ENCODE measurements at places on chromosomes 5 and 9.

DNA sequence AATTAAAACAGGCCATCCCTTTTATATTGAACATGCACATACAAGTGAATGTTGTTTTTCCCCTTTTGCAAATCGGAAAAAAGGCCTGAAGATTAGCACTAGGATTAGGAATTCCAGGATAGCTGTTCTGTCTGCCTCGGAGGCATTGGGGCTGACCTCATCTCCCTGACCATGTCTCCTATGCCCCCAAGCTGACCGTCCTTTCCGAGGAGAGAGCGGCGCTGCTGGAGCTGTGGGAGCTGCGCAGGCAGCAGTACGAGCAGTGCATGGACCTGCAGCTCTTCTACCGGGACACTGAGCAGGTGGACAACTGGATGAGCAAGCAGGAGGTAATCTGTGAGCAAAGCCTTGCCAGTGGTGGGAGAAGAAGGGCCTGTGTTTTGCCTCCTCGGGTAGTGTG, 28.3 kb downstream of the SPTAN1 start:
- no peaks in the 10 kb centered on the region for H3K4me1 ChIP-seq
- H3K27me3 ChIP-seq: no peaks in the 10 kb centered on the region
- no peak overlapping the region for H3K27ac ChIP-seq
- peaks cover 100% of the 10 kb centered on the region for H3K36me3 ChIP-seq
- no peak overlapping the region for H3K4me3 ChIP-seq
- DNase-seq: no peak

- H3K36me3 ChIP-seq: no peaks in the 10 kb centered on the region
- H3K4me3 ChIP-seq: no peak overlapping the region
- H3K27me3 ChIP-seq: no peaks in the 10 kb centered on the region
- H3K27ac ChIP-seq: no peak overlapping the region
- DNase-seq: no peak
These were observed 512.9 kb downstream of the HINT1 start for GRCh38 chr5:130652176-130652575.

- H3K4me3 ChIP-seq: no peak overlapping the region
- no peaks in the 10 kb centered on the region for H3K27me3 ChIP-seq
- H3K4me1 ChIP-seq: peaks cover 84% of the 10 kb centered on the region
- peak; percentile 45 for DNase-seq
- H3K27ac ChIP-seq: peak overlapping the region; percentile 95
These were observed 39.1 kb downstream of the PCDH1 start for GRCh38 chr5:141839015-141839513.

DNA sequence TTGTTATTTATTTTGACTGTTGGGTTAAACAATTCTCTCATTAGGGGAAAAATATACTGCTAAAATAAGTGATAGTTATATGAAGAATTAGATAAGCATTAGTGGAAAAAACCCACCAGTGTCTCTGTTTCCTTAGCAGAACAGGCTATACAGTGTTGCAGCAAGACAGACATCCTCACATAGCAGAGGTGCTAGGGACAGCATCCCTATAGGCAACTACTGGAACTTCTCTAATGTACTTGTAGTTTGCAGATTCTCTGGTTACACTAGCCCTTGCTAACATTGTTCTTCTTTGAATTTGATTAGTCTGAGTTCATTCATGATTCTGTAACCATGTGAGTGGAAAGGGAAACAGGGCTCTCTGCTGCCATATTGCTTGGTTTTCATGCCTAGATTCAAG, 661.8 kb upstream of the RGMB start:
- H3K4me3 ChIP-seq: no peak overlapping the region
- no peaks in the 10 kb centered on the region for H3K36me3 ChIP-seq
- no peak overlapping the region for H3K27ac ChIP-seq

GRCh38 chr5:179266291-179267070, 78.8 kb downstream of the ADAMTS2 start:
- no peaks in the 10 kb centered on the region for H3K36me3 ChIP-seq
- peak overlapping the region; percentile 76 for H3K27ac ChIP-seq
- H3K4me1 ChIP-seq: peaks cover 26% of the 10 kb centered on the region
- DNase-seq: peak; percentile 17
- no peak overlapping the region for H3K4me3 ChIP-seq

DNA sequence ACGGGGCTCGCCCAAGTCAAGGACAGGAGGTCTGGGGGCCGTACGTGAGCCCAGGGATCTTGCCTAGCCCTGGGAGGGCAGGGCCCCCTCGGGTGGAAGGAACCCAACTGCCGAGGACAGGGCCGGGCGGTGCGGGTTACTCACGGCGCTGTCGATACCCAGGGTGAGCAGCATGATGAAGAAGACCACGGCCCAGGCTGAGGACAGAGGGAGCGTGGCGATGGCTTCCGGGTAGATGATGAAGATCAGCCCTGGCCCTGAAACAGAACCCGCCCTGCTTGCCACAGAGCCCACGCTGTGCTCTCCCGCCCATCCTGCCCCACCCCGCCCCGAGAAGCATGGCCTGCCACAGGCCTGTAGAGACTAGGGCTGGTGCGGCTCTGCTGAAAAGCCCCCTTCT, 34.1 kb downstream of the SLC6A3 start:
- no peaks in the 10 kb centered on the region for H3K36me3 ChIP-seq
- H3K4me1 ChIP-seq: no peaks in the 10 kb centered on the region
- H3K27ac ChIP-seq: no peak overlapping the region
- H3K27me3 ChIP-seq: no peaks in the 10 kb centered on the region

- peaks cover 7% of the 10 kb centered on the region for H3K36me3 ChIP-seq
- no peak for DNase-seq
- no peaks in the 10 kb centered on the region for H3K27me3 ChIP-seq
These were observed 55.9 kb upstream of the STXBP1 start for GRCh38 chr9:127555840-127556820.

GRCh38 chr9:91930475-91930874, 19.6 kb downstream of the ROR2 start:
- H3K27ac ChIP-seq: no peak overlapping the region
- H3K4me1 ChIP-seq: no peaks in the 10 kb centered on the region
- no peaks in the 10 kb centered on the region for H3K36me3 ChIP-seq

- H3K27ac ChIP-seq: no peak overlapping the region
- no peak overlapping the region for H3K4me3 ChIP-seq
- DNase-seq: no peak
- no peaks in the 10 kb centered on the region for H3K27me3 ChIP-seq
- peaks cover 18% of the 10 kb centered on the region for H3K4me1 ChIP-seq
These were observed 60.2 kb upstream of the FAM120AOS start for GRCh38 chr9:93513606-93514005.

- no peak overlapping the region for H3K4me3 ChIP-seq
- no peak overlapping the region for H3K27ac ChIP-seq
- H3K36me3 ChIP-seq: no peaks in the 10 kb centered on the region
- H3K4me1 ChIP-seq: peaks cover 24% of the 10 kb centered on the region
- no peaks in the 10 kb centered on the region for H3K27me3 ChIP-seq
These were observed 142.5 kb upstream of the DMRT1 start for GRCh38 chr9:698954-699353.

DNA sequence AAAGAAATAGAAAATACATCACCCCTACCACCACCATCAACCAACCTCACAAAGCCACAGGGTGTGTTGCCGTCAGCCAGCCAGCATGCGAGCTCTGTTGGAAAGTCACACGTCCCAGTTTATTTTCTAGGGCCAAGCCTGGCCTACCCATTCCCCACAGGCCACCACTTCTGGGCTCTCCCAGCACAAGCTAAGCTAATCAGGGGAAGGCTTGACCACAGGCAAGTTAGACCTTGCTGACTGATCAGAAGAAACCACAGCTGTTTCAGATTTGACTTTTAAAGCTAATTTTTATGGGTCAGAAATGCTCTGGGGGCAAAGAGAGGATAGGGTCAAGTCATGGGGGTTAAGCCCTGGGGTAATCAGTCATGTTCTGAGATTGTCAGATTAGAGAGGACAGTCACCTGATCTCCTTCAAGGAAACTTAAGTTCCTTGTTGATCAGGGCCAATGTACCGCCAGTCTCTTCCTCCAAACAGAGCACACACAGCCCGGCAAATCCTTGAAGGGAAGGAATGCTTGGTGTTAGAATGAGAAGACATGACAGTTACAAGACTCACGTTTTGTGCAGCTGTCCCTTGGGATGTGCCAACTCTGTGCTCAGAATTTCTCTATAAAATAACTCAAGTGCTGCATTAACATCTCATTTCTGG, 7.6 kb downstream of the SHB start:
- peaks cover 92% of the 10 kb centered on the region for H3K4me1 ChIP-seq
- no peaks in the 10 kb centered on the region for H3K36me3 ChIP-seq
- no peaks in the 10 kb centered on the region for H3K27me3 ChIP-seq
- H3K4me3 ChIP-seq: no peak overlapping the region

DNA sequence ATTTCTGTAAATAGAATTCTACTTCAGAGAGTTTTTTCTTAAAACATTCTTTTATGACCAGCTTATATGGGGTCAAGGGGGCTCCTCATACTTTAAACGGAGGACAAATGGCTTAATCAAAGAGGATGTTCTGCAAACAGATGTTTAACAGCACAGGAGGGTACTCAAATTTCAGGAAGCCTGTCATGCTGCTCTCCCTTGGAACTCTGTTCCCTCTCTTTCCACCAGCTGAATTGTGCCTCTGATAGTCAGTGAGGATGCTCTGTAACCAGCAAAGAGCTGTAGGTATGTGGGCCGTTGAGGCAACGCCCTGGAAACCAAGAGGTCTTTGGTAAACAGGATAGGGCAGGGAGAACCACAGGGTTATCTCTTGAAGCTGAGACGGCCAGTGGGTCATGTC, 161.1 kb downstream of the C5orf15 start:
- H3K4me1 ChIP-seq: no peaks in the 10 kb centered on the region
- DNase-seq: no peak
- H3K4me3 ChIP-seq: no peak overlapping the region
- no peak overlapping the region for H3K27ac ChIP-seq

- H3K27me3 ChIP-seq: no peaks in the 10 kb centered on the region
- H3K36me3 ChIP-seq: no peaks in the 10 kb centered on the region
- no peak overlapping the region for H3K4me3 ChIP-seq
These were observed 200.0 kb downstream of the ATP10B start for GRCh38 chr5:160651692-160652645.

DNA sequence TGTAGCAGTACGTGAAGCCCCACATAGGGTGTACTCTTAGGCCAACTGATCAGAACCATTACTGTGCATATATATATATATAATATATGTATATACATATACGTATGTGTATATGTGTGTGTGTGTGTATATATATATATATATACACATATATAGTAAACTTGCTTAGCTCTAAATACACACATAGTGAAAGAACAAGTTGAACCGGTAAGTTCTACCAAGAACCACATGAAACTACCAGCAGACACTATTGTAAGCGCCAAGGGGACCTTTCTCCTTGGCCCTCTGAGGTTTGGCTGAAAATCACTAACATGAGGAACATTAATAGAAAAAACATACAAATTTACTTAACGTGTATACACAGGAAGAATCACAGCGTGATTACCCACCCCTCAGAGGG, 1.8 kb upstream of the TARS1 start:
- H3K36me3 ChIP-seq: no peaks in the 10 kb centered on the region
- no peak for DNase-seq

GRCh38 chr9:37283730-37284325, 138.7 kb upstream of the GRHPR start:
- H3K27me3 ChIP-seq: no peaks in the 10 kb centered on the region
- no peaks in the 10 kb centered on the region for H3K36me3 ChIP-seq
- H3K4me3 ChIP-seq: no peak overlapping the region
- H3K4me1 ChIP-seq: no peaks in the 10 kb centered on the region

GRCh38 chr9:130912932-130913598, 16.5 kb upstream of the QRFP start:
- H3K4me1 ChIP-seq: no peaks in the 10 kb centered on the region
- H3K27ac ChIP-seq: no peak overlapping the region
- H3K27me3 ChIP-seq: no peaks in the 10 kb centered on the region

GRCh38 chr9:105293408-105293807, 49.0 kb downstream of the SLC44A1 start:
- no peaks in the 10 kb centered on the region for H3K36me3 ChIP-seq
- H3K4me1 ChIP-seq: peaks cover 38% of the 10 kb centered on the region
- no peak overlapping the region for H3K4me3 ChIP-seq
- no peaks in the 10 kb centered on the region for H3K27me3 ChIP-seq
- no peak for DNase-seq
- H3K27ac ChIP-seq: no peak overlapping the region

DNA sequence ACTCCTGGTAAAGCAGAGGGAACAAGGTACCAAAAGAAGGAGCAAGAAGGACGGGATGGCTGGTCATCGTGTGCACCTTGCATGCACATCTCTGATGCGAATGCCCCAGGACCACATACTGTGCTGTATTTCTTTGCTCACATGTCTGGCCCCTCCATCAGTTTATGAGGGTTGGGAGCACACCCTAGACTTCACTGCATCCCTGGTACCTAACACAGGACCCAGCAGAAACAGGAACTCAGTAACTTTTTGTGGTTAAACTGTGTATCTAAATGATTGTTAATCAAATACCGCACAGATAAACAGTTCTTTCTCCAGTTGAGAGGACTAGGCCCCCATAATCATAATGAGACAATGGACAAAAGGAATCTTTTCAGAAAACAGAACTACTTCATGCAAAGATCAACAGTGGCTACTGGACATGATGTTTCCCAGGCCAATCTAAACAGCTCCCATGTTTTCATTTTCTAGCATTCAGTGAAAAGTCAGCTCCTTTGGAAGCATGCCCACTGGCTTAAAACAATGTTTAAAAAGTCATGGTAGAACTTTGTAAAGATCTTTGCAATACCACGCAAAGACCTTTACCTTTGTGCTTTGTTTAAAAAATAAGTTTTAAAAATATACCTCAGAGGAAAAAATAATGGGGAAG, 55.5 kb upstream of the IFNK start:
- H3K27me3 ChIP-seq: no peaks in the 10 kb centered on the region
- no peak for DNase-seq
- H3K4me3 ChIP-seq: no peak overlapping the region

DNA sequence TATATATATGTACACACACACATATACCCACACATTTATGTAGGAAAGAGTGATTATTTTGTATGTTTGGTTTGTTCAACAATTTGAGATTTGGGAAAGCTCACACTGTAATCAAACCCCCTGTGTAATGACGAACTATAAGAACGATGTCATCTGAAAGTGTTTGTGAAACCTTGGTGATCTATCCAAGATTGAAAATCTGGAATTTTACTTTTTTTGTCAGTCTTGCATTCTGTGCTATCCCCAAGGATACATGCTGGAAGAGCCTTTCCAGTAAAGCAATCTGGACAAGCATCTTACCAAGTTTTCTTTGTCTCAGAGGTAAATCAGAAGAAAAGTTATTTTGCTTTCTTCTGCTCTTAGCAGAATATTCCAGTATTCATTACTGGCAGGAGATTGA, 23.3 kb downstream of the SGCD start:
- H3K4me1 ChIP-seq: no peaks in the 10 kb centered on the region
- no peak overlapping the region for H3K4me3 ChIP-seq
- no peak for DNase-seq
- H3K27me3 ChIP-seq: no peaks in the 10 kb centered on the region

GRCh38 chr9:121770415-121771273, 119.2 kb downstream of the DAB2IP start:
- no peak overlapping the region for H3K27ac ChIP-seq
- no peaks in the 10 kb centered on the region for H3K4me1 ChIP-seq
- H3K4me3 ChIP-seq: no peak overlapping the region
- no peak for DNase-seq
- H3K27me3 ChIP-seq: no peaks in the 10 kb centered on the region
- H3K36me3 ChIP-seq: peaks cover 96% of the 10 kb centered on the region

DNA sequence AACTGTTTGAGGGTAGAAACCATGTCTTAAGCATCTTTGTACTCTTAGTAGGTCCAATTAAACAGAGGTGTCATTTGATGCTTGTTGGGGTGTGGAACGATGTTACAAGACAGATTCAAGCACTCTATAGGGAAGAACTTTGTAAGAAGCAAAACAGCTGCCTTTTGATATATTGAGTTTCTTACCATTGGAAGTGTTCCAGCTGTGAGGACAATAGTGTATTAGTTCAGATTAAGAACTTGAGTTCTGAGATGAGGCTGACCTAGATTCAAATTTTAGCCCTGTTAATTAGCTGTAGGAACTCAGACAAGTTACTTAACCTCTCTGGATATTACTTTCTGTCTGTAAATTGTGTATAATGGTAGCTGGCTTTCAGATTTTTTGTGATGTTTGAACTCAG, 19.6 kb upstream of the ZNF462 start:
- no peaks in the 10 kb centered on the region for H3K27me3 ChIP-seq
- no peaks in the 10 kb centered on the region for H3K4me1 ChIP-seq
- no peak for DNase-seq
